ENCODE measurements at places on chromosomes 1 and 21.

DNA sequence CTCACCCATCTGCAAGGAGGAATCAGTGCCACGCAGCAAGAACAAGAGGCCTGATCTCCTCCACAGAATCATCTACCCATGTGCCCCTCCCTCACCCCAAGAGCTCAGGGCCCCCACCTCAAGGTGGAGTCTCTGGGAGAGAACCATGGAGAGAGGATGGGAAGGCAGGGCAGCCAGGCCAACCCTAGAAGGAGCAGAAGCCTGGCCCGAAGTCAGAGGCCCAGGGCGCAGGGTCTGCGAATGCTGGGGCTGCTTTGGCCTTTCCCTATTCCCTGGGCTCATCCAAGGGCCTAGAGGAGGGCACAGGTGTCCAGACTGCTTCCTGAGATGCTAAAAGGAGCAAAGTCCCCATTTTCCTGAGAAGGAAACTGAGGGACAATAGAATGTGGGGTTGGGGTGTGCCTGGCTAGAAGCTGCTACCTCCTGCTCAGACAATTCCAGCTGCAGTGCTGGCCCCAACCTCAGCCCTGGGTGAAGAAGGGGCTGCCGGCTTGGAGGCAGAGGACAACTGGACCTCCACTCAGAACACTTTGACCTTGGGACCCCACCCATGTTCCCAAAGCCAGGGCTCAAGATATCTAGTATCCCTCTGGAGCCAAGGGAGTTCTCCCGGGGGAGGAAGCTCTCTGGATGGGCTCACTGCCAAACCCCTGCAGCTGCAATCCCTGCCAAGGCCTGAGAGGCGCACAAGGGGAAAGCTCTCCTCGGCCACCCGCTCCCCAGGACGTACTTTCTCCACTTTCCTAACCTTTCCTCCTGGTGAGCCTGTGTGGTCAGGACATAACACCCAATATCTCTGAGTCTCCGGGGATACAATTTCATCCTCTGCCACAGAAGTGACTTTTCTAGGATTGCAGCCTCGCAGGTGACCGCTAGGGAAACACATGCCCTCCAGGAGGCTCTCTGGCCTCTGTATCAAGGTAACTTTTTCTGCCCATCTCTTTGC is 16.6 kb upstream of the LEMD1 start:
- no peak for DNase-seq

GRCh38 chr1:116916533-116917445 is 7.1 kb downstream of the PTGFRN start:
- DNase-seq = no peak

- DNase-seq = no peak
Observed at GRCh38 chr1:68379085-68379478, 70.7 kb downstream of the RPE65 start.

- no peak for DNase-seq
Observed at GRCh38 chr1:59697150-59697800, 117.5 kb upstream of the HOOK1 start.

GRCh38 chr1:203860396-203861025 is 888 bp upstream of the SNRPE start:
- DNase-seq = no peak

DNA sequence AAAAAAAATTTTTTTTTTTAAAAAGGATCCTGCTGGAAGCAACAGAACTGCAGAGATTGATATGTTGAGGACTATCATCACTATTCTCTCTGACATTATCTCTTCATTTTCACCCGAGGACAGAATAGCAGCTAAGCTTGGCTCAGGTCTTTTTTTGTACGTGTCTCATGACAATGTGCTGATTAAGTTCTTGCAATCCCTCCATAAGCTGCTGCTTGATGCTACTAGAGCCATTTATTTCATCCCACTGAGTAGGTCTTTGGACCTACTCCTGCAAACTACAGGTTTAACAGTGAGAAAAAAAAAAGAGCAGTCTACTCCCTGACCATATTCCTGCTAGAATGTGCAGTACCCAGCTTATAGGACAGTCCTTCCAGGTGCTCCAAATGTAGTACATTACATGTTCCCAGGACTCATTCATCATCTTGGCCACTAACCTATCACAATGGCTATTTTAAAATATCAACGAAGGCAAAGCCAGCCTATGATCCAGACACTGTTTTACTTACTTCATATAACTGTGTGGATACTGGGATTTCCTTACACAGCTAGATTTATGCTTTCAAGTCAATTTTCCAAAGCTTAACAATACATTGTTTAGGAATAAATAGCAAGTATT is 54.1 kb downstream of the ARHGAP29 start:
- DNase-seq = no peak

DNA sequence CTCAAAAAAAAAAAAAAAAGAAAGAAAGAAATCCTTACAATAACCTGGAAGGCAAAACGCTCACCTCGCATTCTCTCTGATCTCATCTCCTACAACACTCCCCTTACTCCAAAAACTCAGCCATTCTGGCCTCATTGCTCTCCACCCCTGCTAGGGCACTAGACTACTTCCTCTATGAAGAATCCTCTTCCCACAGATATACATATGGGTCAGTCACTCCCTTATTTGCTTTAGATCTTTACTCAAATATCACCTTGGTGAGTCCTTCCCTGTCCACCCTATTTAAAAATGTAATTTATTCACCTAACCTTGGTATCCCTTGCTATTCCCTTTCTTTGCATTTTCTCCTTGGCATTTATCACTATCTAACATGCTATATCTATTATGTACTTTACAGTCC is 24.6 kb upstream of the KIF1B start:
- DNase-seq = no peak

DNA sequence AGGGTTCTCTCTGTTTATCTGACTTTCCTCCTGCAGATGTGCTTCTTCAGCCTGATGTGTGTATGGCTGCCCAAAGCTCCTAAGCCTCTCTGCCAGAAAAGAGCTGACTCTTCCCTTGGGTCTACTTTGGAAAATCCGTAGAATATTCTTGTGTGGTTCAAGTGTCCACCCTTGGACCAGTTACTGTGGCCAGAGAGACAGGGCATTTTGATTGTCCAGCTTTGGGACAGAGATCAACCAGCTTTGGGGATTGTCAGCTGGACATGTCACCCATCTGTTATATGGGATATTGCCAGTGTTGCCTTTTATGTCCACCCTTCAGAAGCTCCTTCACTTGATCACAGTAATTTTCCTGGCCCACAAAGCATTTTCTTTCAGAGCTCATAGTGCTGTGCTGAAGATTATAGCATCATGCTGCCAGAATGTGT is 126.2 kb upstream of the L1TD1 start:
- DNase-seq = no peak

- no peak for DNase-seq
Observed at GRCh38 chr1:158257888-158258287, 3.7 kb downstream of the CD1A start.

- no peak for DNase-seq
Observed at GRCh38 chr1:18875107-18875795, 15.8 kb upstream of the TAS1R2 start.

- DNase-seq = no peak
Observed at GRCh38 chr1:59184365-59184905, 112.5 kb upstream of the FGGY start.

DNA sequence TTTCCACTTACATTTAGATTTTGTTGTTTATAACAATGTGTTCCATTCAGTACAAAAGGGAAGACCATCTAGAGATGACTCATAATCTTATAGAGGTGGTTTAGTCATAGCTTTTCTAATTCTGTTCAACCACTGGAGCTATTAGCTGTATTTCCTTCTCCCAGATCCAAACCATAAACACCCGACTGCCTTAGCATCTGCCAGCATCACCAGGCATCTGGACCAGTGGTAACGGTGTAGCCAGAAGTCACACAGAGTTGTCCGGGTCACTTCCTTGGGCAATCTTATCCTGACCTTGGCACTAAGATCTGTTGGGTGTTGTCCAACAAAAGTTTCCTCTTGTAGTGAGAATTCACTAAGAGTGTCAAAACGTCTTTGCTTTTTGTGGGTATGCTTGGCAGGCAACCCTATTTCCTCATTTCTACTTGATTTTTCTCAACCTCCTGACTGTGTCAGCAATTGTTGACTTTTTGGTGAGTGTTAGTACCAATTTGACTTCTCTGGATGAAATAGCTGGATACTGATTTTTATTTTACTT is 372.1 kb upstream of the B3GALT2 start:
- no peak for DNase-seq

DNA sequence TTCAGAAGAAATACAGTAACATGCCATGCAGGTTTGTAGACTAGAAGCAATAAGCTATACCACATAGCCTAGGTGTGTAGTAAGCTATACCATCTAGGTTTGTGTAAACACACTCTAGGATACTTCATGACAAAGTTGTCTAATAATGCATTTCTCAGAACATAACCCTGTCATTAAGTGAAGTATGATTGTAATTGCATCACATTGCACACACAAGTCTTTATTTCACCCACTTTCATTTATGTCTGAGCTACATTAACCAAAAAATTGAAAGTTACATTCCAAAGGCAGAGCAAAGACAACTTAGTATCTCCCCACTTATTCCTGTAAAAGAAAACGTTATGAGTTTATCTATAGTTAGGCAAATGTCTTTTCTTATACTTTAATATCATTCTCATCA is 64.5 kb upstream of the ATF3 start:
- no peak for DNase-seq

- DNase-seq = no peak
Observed at GRCh38 chr1:59768792-59769735, 45.7 kb upstream of the HOOK1 start.

DNA sequence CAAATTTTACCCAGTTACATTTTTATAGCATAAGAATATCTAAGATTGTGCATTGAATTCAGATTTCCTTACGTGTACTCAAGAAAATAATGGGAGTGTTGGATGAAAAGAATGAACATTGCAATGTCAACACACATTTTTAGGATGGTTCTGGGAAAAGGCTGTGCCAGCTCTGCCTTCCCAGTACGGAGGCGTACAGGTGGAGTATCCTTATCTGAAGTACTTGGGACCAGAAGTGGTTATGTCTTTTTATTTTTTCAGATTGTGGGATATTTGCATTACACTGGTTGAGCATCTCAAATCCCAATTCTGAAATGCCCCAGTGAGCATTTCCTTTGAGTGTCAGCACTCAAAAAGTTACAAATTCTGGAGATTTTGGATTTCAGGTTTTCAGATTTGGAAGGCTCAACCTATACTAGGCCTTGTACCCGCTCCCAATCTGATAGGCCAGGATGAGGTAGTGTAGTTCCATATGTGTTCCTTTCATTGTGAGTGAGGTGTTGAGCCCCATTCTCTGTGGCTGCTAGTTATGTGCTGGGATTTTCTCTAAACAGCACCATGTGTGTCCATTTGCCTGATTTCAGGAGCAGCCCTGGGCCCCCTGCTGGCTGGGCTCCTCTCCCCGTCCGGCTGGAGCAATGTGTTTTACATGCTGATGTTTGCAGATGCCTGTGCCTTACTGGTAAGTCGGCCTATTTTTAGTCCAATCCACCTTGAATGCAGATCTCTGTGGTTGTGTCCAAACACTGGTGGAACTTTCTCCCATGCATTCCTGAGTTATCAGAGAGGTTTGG is 60.8 kb downstream of the SLC37A1 start:
- no peak for DNase-seq

DNA sequence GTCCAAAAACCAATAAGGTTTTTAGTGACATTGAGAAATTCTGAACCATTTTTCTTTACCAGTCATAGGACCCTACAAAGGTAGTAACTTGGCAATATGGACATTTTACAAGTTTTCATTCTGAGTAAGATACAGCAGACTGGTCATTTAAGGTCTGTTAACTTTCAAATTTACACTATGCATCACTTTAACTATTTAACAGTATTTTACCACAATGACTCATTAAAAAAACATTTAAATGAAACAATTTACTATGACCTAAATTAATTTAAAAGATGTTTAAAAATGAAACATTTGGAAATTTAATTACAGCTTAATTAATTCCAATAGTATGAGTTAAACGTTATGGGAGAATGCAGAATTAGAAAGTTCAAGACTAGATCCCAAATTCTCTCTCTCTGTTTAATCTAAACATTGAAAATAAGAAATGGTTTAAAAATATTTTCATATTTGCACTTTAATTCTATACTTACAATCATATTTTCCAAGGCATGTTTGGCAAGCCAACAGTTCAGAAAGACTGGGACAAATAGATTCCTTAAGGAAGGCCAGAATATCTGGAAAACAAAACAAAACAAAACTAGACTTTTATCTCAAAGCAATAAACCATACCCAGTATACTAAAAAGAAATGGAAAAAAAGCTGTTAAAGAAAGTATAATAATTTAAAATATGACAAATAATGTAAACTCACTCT is 140.9 kb downstream of the KCNT2 start:
- DNase-seq = no peak

GRCh38 chr1:88230126-88230525 is 453.9 kb upstream of the PKN2 start:
- DNase-seq = no peak

GRCh38 chr1:8544644-8545043 is 226.7 kb downstream of the SLC45A1 start:
- no peak for DNase-seq

- DNase-seq = no peak
Observed at GRCh38 chr1:43372172-43372571, 4.4 kb upstream of the ELOVL1 start.

GRCh38 chr1:184210031-184210430 is 158.5 kb downstream of the TSEN15 start:
- DNase-seq = no peak

- DNase-seq = no peak
Observed at GRCh38 chr21:21018821-21019220, 20.6 kb downstream of the NCAM2 start.

DNA sequence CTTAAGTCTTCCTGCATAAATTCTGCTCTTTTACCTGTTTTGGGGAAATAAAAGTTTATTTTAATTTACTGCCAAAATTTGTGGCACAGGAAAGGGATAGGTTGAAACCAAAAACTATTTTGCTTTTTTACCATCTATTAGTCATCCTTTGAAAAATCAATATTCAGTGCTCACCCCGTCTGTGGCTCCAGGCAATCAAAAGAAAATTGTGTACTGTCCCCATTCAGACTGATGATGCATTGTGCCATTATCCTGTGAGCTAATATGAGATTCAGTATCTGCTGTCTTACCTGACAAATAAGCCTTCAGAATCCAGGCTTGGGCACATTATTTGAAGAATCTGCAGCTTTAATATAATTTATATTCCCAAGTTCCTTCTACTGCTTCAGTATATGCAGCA is 650.7 kb downstream of the KIF26B start:
- no peak for DNase-seq

DNA sequence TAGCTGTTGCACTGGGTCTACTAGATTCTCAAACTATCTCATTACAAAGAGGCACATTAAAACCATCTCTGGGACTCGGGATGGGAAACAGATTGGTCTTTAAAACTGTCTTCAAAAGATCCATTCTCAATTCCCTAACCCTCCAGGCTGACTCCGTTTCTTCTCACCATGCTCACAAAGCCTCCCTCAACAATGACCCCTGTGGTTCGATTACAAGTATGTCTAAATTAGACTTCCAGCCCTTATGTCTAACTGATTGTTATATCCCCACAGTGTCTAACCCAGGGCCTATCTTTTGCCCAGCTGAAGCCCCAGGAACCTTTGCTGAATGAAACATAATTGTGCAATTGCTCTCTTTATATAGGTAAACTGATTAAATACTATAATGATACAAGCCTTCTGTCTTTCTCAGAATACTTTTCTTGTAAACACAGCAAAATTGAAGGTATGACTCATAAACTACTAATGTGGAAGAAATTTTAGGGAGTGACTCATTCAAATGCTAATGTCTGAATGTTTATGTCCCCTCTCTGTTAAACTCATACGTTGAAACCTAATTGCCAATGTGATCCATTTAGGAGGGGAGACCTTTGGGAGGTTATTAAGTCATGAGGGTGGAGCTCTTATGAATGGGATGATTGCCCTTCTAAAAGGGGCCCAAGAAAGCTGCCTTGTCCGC is 65.6 kb upstream of the DAB1 start:
- DNase-seq = no peak

All from cortex of kidney (tissue), 1 donor.